ENCODE measurements at places on chromosomes 6 and 20.

DNA sequence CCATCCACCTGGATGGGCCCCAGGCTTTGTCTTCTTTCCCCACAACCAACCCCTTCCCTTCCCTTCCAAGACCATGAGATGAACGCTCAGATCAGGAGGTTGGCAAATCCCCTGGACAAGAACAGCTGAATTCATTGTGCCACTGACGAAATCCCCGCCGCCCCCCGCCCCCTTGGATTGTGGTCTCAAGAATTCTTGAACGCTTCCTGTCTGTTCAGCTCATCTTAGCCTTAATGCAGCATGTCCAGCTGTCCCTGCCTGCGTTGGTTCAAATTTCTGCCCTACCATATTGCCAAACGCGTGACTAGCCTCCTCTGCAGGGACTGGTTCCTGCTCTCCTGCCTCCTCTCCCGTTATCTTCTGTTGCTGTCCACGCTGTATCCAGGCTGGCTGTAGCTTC is 133.2 kb downstream of the CDH4 start:
- DNase-seq = no peak

GRCh38 chr6:36659271-36659670 is 19.2 kb upstream of the CDKN1A start:
- DNase-seq = no peak

- no peak for DNase-seq
Measured at GRCh38 chr20:10555865-10556308, 117.9 kb downstream of the JAG1 start.

- DNase-seq = no peak
Measured at GRCh38 chr20:58921564-58921963, 59.5 kb upstream of the NELFCD start.

GRCh38 chr20:58397429-58397828 is 8.4 kb downstream of the VAPB start:
- no peak for DNase-seq

- peak; percentile 43 for DNase-seq
Measured at GRCh38 chr6:42417641-42418112, 34.0 kb downstream of the TRERF1 start.

GRCh38 chr6:86936834-86937218 is 502 bp upstream of the HTR1E start:
- DNase-seq = no peak

DNA sequence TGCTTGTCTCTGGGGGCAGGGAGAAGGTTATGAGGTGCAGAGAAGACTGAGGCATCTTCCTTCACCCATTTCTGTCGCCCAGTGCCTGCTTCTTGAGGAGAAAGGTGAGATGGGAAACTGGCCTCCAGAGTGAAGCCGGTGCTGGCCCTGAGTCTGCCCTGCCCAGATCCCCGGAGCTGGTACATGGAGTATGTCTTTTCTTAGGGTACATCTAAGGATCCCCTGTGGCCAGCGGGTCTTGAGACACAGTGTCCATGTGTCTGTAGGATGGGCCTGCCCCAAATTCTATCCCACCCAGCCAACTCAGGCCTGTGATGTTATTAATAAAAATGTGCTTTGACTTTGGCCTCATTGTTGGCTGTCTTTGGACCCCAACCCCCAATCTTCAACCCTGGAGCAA is 8.8 kb upstream of the BAK1 start:
- no peak for DNase-seq

DNA sequence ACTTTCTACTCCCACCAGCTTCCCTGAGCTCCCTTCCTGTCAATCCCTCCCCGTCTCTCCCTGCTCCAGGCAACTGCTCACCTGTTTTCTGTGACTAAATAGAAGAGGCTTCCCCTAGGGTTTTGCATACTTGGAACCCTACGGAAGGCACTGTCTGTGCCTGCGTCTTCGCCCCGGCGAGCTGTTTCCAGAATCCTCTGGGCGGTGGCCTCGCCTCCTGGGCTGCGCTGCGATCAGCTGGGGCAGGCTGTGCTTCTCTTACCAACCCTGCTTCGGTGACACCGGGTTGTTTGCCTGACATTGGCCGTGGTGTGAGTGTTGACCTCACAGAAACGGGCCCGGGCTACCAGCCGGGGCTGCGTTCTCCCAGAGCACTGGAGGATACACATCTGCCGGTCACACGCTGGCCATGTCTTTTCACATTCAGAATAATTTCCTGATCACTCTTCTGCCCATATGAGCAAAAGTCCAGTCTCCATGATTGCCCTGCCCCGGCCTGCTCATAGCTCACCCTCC is 29.4 kb upstream of the CCR6 start:
- DNase-seq = no peak

GRCh38 chr6:170296746-170297575 is 6.1 kb upstream of the DLL1 start:
- no peak for DNase-seq

GRCh38 chr6:138803861-138804260 is 8.0 kb downstream of the ECT2L start:
- DNase-seq = no peak

DNA sequence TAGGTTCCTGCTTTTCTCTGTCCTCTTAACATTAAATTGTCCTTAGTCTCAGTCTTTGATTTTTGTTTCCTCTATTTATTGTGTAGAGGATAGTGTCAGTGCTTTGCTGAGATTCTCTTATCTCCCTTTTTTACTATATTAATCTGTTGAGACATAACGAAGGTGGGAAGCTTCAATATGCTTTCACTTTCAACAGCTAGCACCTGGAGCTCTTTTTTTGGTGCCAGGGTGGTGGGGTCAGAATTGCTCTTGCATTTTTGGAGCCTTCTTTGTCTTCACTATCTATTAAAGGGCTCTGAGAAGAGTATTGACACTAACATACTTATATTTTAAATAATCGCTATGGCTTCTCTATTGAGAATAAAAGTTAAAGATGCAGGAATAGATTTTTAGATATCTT is 97.1 kb upstream of the EPHA7 start:
- no peak for DNase-seq

DNA sequence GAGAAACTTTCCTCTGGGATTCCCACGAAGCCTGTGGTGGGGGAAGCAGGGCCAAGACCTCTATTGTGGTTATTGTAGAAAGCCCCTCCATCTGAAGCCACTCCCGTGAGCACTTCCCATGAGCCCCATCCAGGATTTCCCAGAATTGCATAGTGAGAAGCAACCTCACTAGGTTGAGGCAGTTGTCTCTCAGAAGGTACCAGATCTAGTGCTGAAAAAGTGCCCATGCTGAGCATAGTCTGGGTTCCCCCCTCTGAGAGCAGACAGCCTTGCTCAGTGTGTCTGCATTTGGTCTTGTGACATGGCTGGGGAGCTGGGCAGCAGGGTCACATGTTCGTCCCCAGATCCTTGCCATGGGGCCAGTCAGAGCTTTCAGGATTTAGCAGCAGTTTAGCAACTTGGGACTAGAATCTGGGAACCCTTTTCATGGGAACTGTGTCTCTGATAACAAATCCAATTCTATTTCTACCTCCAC is 38.6 kb downstream of the SLC9A8 start:
- DNase-seq = no peak

DNA sequence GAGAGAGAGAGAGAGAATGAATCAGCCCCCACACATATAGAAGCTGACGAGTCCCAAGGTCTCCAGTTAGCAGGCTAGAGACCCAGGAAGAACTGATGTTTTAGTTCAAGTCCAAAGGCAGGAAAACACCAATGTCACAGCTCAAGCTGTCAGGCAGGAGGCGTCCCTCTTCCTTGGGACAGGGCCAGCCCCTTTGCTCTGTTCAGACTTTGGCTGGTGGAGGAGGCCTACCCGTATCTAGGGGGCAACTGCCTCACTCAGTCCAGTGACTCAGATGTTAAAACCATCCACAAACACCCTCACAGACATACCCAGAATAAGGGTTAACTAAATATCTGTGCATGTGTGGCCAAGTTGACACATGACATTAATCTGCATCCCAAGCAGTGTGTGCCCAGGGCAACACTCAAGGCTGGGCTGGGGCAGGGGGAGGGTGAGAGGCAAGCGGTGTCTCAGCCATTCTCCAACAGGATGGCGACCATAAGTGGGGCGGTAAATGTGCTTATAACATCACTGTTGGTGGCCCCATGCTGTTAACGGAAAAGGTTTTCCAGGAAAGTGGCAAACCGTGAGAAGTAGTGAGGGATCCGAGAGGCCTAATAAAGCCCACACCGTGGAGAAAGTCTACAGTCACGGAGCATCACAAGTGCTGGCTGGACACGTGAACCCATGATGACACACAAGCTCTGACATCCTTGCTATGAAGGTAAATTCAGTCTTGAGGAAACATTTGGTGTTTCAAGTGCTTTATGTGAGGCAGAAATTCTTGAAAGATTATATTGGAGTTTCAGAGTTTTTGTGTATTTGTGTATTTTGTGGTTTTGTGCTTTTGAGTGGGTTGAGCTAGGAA is 28.1 kb downstream of the RAMACL start:
- DNase-seq = no peak

DNA sequence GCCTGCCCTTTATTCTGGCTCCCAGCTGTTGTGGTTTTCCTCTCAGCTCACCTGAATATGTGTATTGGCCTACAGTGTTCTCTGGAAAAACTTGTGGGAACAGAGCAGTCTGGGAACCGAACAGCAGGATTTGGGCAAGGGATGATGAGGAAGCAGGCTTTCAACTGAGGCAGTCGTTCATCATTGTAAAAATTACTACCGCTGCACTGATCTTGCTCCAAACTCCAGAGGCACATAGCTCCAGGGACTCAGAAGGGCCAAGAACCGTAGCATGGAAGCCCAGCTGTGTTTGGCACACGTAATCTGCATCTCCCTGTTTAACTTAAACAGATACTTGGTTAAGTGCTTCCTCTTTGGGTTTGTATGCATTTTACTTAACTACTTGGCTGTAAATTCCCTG is 48.3 kb upstream of the EEF1A1 start:
- DNase-seq = no peak

DNA sequence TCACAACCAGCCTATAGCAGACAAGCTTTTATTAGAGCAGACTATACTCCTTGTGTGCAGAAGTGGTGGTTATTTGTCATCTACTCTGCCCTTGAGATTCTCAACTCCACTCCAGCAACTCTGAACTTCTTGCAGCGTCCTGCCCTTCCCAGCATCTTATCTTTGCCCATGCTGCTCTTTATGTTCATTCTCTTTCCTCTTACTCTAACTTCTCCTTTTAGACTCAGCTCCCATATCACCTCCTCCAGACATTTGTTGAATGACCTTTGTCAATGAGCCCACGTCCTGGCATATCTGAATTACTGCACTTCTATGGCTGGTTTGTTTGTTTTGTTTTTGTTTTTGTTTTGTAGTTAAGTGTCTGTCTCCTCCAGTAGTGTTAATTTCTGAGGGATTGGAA is 81.2 kb downstream of the KCNQ5 start:
- no peak for DNase-seq

GRCh38 chr6:101224751-101225150 is 168.8 kb upstream of the GRIK2 start:
- DNase-seq = no peak

DNA sequence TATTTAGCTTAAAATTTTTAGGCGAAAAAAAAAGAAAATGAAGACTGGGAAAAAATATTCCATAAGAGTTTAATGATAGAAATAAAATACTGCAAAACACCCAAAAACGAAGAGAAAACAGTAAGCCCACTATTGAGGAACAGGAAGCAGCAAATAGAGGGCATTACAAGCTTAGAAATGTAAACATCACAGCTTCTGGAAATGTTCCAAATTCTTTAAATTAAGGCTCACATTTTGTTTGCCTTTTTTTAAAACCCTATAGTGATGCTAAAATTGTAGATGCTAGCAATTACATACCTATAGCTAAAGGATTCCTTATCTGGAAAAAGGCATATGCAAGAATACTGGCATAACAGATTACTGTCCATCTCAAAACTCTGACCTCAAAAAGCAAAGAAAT is 248.6 kb downstream of the KHDRBS2 start:
- DNase-seq = no peak

- DNase-seq = no peak
Measured at GRCh38 chr6:24458941-24459340, 30.4 kb downstream of the GPLD1 start.

DNA sequence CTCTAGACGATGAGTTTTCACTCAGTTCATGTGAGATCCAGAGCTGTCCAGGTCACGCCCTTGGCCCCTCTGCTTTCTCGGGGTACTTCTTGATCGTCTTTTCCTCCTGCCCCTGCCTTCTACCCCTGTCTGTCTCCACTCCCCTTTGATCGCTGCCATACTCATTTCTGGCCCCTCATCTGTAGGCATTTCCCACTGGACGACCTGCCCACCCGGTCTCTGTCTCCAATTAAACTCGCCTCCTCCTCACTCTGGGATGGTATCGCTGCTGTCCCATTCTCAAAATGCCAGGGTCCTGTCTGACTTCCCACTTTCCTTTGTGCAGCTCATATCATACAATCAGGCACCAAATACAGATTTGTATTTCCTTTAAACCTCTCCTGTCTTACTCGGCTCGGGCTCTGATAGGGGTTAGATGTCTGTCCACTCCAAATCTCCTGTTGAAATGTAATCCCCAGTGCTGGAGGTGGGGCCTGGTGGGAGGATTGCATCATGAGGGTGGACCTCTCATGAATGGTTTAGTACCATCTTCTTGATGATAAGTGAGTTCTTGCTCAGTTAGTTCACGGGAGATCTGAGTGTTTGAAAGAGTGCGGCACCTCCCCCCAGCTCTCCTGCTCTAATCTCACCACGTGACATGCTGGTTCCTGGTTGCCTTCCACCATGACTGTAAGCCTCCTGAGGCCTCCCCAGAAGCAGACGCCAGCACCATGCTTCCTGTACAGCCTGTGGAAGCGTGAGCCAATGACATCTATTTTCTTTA is 3.5 kb upstream of the SYNJ2 start:
- DNase-seq = no peak

DNA sequence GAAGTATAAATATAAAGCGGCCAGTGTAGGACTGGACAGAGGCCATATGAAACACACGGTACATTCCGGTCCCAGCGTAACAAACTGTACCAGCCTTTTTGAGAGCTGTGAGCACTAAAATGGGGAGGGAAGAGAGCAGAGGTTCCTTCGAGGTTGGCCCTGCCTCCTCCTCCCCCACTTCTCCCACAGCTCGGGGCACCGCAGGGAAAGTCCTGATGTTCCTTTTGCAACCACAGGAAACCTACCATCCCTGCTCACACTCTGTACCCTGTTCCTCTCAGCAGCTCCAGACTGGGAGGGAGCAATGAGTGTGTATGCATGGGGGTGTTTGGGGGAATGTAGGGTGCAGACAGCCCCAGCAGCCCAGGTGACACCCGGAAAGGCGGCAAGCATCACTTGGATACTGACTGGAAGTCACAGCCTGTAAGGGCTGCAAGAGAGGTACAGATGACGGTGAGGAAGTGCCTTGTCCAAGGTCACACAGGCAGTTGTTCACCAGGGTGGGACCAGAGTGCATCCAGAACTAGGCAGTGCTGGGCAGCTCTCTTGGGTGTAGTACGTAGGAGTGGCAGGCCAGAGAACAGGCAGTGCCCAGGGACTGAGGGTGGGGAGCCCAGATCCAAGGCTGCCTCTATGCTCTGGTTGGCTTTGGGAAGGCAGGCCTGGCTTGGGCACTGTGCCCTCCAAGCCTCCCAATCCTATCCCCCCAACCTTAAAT is 11.0 kb upstream of the ARMC12 start:
- no peak for DNase-seq

- DNase-seq = no peak
Measured at GRCh38 chr6:18215436-18215835, 48.9 kb downstream of the DEK start.
